NCI-H1092 (cell line): ENCODE measurements at places on chromosomes 7 and 10.

- DNase-seq, result no peak
Observed at GRCh38 chr10:122445904-122446303, 8.5 kb upstream of the ARMS2 start.

GRCh38 chr10:101672536-101672935 lies 22.4 kb downstream of the FBXW4 start:
- DNase-seq, result no peak

- no peak for DNase-seq
Observed at GRCh38 chr7:68892236-68892635, 706.0 kb upstream of the AUTS2 start.

DNA sequence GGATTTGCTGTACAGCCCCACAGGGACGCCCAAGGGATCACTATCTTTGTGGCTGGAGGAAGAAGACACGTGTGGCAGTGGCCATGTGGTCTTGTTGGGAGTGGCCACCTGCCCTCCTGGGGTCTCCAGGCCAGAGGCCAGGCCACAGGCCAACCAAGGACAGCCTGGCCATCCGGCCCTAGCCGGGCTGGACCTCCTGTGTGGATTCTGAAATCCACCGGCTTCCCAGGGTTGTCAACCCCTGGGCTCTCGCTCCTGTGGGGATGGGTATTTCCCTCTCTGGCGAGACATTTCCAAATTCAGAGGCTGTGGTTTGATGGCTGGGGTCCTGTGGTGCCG lies 31.5 kb upstream of the CFAP46 start:
- no peak for DNase-seq

GRCh38 chr10:101840741-101841453 lies 2.7 kb downstream of the KCNIP2 start:
- peak; percentile 39 for DNase-seq

DNA sequence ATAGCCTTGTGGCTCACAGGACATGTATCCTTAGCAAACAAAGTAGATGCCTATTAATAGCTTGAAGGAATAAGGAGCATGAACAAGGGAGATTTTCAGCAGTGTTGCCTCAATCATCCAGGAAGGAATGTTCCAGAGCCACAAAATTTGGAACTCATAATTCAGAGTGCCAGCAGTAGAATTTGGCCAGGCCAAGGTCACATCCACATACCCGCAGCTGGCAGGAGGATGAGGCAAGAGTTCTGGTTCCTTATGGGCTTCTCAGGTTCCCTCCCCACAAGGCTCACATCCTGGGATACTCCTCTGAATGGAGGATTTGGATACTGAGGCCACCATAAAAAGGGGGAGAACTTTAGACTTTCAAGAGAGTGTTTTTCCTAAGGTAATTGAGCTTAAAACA lies 45.8 kb downstream of the SUFU start:
- DNase-seq, result no peak

GRCh38 chr7:145016068-145016467 lies 180.2 kb upstream of the TPK1 start:
- no peak for DNase-seq

GRCh38 chr10:103451831-103452505 lies at the start of gene CALHM2:
Gene CALHM2, minus strand, starts transcription at chr10:103452370. Its CDS starts 2,429 bp downstream, at chr10:103449941.
- no peak for DNase-seq

GRCh38 chr10:98267069-98267893 lies 713 bp downstream of the LOXL4 start:
- no peak for DNase-seq

GRCh38 chr7:17339139-17339538 lies 40.7 kb downstream of the AHR start:
- DNase-seq, result no peak
